Lung microvascular endothelial cell (primary cell): ENCODE measurements at places on chromosomes 6 and 20. TPM values are rescaled to one million over a fixed set of nuclear protein-coding genes. Genes with fewer than 3 reads are reported as not detected.

The AGER gene
- total RNA-seq, result 0.22 and 0.60 TPM in 2 replicates

DNA sequence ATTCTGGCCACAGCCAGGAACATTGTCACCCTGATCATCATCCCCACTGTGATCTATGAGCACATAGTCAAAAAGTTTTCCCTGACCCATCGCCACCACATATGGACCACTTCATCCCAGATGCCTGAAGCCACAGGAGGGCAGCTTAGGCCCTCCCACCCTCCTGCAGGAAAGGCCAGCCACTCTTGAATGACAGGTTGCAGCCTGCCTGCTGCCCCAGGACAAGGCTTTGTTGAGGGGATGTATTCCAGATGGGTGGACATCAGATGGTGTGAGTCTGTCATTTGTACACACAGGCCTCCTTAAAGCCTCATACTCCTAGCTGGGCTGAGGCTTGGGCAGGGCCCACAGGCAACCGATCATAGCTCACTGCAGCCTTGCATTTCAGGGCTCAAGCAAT lies 30.8 kb downstream of the DPPA5 start:
- no peak for DNase-seq

DNA sequence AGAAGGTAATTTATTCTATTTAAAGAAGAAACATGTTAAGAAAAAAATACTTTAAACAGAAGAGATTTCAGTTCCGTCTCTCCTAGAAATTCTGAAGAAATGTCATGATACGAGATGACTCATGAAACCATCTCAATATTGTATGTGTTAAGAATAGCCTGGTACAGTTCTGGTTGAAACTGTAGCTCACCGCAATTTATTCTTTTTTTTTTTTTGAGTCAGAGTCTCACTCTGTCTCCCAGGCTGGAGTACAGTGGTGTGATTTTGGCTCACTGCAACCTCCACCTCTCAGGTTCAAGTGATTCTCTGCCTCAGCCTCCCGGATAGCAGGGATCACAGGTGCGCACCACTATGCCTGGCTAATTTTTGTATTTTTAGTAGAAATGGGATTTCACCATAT lies 103.3 kb downstream of the ARHGAP18 start:
- no peak for DNase-seq

DNA sequence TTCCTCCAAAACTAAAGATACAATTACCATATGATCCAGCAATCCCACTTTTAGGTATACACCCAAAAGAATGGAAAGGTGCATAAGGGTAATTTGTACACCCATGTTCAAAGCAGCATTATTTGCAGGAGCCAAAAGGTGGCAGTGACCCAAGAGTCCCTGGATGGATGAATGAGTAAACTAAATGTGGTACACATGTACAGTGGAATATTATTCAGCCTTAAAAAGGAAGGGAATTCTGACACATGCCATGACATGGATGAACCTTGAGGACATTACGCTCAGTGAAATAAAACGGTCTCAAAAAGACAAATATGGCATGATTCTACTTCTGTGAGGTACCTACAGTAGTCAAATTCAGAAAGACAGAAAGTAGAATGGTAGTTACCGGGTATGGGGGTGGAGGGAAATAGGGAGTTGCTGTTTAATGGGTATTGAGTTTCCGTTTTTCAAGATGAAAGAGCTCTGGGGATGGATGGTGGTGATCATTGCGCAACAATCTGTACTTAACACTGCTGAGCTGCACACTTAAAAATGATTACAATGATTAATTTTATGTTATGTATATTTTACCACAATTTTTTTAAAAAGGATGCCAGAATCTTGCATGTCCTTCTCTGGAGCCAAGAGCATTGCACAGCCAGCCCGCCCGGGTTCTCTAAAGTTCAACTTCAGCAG lies 518.9 kb upstream of the JARID2 start:
- no peak for DNase-seq
